ENCODE measurements at places on chromosomes 1 and 21.

- no peak for DNase-seq
Measured at GRCh38 chr1:245304698-245305097, 149.9 kb downstream of the KIF26B start.

- no peak for DNase-seq
Measured at GRCh38 chr1:179706339-179706941, 36.7 kb upstream of the FAM163A start.

GRCh38 chr21:29627905-29628304, 311.9 kb downstream of the GRIK1 start:
- no peak for DNase-seq

- DNase-seq, result no peak
Measured at GRCh38 chr1:25055324-25055780, 125.3 kb upstream of the RUNX3 start.

DNA sequence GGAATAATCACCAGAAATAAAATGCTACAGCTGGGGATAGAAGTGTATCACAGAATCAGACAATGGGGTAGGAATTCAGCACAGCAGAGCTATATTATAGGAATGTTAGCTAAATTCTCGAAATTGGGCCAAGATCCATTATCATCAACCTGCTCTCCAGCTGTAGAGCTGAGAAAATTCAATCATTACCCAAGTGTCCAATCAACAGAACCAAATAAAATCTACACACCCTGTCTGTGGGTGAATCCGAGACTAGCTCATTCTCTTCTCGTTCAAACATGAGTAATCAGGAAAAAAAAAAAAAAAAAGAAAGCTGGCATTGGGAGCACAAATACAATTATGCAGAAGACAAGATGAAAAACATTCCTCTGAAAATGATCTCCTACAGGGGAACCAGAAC, 119.2 kb downstream of the CDC7 start:
- no peak for DNase-seq

DNA sequence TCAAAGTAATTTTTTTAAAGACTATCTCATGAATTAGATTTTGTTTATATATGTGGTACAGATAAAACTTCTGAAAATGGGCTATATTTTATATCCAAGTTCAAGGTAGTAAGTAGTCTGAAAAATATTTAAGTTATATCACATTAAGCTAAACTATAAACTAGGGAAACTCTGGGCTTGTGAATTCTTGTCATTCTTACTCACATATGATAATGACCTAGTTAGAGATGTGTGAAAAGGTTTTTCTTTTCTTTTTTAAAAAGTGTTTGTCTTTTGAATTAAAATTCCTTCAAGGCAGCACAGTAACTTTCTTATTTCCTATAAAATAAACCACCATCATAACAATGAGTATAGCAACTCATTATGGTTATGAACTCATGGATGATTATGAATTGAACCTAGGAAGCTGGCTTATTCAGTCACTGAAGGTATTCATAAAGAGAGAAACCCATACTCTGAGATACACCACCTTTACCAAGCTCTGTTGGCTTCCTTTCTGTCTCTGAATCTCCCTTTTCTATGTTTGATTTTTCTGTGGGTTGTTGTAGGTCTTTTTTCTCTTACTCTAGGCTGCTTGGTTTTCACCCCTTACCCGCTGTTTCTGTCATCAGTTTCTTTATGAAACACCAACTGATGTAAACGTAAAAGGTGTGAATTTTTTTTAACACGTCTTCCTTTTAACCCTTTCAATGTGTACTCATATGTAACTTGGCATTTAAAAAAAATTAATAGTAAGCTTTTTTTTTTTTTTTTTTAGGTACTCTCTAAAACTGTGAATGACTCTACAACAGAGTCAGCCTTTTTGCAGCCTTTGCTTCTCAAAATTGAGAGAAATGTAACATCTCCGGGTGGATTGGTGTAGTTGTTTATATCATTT, 25.2 kb downstream of the IL12RB2 start:
- DNase-seq, result no peak

GRCh38 chr1:184620469-184620868, 134.2 kb downstream of the EDEM3 start:
- no peak for DNase-seq

GRCh38 chr1:204340081-204340889, 19.4 kb downstream of the PLEKHA6 start:
- DNase-seq, result no peak

GRCh38 chr1:184806296-184806721, 51.7 kb upstream of the EDEM3 start:
- DNase-seq, result peak; percentile 81

DNA sequence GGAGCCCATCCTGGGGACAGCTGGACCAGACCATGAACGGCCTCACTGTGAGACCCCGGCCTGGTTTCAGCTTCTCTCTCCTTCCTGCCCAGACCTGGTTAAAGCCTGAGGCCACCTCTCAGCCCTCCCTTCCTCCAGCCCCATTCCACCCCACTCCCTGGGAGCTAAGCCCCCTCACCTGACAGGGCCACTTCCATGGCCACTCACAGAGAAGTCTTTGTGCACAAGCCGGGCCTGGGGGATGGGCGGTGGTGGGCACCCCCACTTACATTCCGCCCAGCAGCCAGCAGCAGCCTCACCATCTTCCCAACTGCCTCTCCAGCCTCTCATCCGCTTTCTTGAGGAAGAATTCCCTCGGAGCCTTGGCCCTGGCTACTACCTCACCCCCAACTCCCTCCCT, 40.4 kb downstream of the RHBG start:
- DNase-seq, result no peak

GRCh38 chr1:25774206-25774803, 25.7 kb upstream of the SELENON start:
- no peak for DNase-seq

- no peak for DNase-seq
Measured at GRCh38 chr1:67958472-67958871, 92.0 kb downstream of the DIRAS3 start.

- no peak for DNase-seq
Measured at GRCh38 chr1:226945858-226946245, 5.8 kb downstream of the COQ8A start.

All from GF-D8 (cell line).